ENCODE measurements at places on chromosomes 5 and 9.

- DNase-seq, result no peak
Measured at GRCh38 chr5:116423587-116424257, 150.9 kb downstream of the SEMA6A start.

- DNase-seq, result no peak
Measured at GRCh38 chr5:2148312-2149194, 265.8 kb upstream of the IRX4 start.

GRCh38 chr9:92988215-92988768 lies 41.0 kb downstream of the FGD3 start:
- DNase-seq, result no peak

DNA sequence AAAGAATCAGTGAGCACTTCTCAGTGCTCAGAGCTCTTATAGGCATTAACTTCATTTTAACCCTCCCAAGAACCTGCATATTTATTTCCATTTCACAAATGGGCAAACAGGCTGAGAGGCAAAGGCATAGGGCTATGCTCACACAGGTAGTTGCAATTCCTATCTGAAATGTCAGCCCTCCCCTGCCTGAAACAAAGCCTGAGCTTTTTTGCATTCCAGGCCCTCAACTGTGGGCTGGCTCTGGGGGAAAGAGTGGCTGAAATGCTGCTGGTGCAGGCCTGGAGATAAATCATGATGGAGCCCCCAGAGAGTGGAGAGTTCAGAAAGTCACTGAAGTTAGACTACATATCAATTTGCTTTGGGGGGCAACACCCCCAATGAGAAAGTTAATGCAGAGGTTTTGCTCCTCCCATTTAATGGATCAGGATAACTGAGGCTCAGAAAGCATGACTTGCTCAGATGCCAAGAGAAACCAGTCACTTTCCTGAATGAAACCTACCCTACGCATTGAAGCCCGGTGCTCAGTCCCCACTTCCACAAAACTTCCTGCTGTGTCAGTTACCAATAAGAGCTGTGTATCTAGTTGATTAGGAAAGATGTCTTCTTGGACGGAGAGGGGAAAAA lies 5.6 kb downstream of the DRD1 start:
- DNase-seq, result no peak

DNA sequence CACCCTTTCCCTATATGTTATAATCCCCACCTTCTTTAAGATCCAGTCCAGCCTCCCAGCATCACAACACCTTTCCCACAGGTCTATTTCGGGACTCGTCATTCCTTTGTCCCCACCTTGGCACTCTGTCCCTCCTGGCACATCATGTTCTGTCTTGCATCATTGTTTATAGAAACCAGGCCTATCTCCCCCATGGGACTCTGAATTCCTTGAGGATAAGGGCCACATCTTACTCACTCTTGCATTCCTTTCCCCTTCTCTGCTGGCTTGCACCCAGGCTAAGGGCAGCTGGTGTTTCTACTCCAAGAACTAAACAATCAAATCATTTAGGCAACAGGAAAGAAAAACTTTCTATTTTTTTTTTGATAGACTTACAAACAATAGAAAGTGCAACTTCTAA lies 205.7 kb downstream of the AGTPBP1 start:
- DNase-seq, result no peak

- DNase-seq, result no peak
Measured at GRCh38 chr9:107673861-107674720, 184.5 kb upstream of the KLF4 start.

DNA sequence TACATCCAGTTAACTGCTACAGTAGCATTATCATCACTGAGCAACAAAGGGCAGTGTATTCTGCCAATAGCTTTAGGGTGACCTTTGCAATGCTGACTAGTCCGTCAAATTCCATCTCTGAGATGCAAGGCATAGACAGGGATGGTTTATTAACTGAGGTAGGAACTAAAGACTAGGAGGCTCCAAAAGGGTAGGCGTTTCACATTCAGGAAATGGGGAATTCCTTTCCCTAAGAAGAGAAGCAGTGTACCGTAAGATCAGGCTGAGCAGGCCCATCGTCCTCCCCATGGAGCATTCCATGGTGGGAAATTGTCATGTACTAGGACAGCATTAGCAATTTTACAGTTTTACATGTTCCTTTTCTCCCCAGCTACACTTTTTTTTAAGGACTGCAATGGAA lies 157.7 kb downstream of the BNC2 start:
- DNase-seq, result no peak

DNA sequence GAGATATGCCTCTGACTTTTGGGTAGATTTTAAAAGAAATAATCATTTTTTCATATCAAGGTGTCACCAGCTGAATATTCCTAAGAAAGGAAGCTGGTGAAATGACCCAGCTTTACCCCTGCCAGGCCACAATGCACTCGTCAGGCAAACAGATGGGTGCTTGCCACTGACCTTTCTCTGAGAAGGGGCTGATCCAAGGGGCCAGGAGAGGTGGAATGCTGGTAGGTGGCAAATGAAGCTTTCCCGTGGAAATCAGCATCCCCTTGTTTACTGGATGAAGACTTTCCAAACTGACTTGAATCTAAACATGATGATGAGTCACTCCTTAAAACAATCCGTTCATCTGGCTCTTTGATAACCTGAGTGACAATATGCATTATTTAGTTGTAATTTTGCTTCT lies 44.3 kb upstream of the PLPP6 start:
- DNase-seq, result no peak

DNA sequence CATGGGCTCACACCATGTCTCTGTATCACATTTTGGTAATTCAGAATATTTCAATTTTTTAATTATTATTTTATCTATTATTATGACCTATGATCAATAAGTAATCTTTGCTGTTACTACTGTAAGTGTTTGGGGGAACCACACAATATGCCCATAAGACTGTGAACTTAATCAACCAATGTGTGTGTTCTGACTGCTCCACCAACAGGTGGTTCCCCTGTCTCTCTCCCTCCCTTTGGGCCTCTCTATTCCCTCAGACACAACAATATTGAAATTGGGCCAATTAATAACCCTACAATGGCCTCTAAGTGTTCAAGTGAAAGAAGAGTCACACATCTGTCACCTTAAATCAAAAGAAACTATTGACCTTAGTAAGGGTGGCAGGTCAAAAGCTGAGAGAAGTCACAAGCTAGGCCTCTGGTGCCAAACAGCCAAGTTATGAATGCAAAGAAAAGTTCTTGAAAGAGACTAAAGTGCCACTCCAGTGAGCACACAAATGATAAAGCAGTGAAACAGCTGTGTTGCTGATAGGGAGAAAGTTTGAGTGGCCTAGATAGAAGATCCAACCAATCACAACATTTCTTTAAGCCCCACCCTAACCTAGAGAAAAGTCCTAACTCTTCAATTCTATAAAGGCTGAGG lies 88.7 kb downstream of the DEPDC1B start:
- no peak for DNase-seq

- no peak for DNase-seq
Measured at GRCh38 chr9:110588296-110588695, 8.8 kb upstream of the SVEP1 start.

GRCh38 chr9:19623941-19624340 lies 164.9 kb downstream of the SLC24A2 start:
- DNase-seq, result no peak

DNA sequence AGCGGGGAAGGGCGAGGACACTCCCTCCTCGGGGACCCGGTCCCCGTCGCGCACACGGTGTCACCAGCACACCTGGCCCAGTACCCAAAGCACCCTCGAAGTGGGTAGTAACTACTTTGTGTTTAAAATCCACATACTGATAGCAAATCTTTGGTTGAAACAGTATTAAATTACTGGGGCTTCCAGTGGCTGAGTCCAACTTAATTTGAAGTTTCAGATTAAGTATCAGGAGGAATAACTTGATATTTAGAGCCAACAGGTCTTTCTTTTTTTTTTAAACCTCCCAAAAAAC lies 615 bp downstream of the ATG10 start:
- DNase-seq, result no peak

- DNase-seq, result no peak
Measured at GRCh38 chr5:58183786-58184085, 276.1 kb downstream of the PLK2 start.

DNA sequence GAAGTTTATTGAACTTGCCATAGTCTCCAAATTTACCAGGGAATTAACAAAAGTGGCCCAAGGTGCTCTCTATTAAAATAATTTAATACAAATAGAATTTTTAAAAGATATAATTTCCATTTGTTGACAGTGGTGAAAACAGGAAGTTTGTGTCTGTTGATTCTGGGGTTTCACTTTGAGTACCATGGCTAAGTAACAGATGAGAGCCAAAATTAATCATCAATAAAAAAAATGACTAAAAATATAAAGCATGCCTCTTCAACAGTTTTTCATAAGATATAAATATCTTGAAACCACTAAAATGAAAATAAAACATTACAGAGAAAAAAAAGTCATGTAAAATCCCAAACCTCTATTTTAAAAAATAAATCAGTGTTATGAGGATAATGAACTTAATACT lies 49.8 kb downstream of the SGCD start:
- no peak for DNase-seq

DNA sequence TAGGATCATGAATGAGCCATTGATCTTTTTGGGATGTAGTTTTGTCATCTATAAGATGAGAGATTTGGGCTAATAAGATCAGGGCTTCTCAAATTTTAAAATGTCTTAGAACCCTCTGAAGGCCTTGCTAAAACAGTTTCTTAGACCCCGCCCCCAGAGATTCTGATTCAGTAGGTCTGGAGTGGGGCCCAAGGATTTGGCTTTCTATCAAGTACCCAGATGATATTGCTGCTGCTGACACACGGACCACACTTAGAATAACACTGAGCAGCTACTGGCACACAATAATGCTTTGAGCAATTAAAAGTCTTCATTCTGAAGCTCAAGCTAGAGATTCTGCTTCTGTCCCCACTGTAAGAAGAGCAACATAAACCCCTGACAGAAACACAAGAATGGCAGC lies 216.7 kb downstream of the SMARCA2 start:
- no peak for DNase-seq

DNA sequence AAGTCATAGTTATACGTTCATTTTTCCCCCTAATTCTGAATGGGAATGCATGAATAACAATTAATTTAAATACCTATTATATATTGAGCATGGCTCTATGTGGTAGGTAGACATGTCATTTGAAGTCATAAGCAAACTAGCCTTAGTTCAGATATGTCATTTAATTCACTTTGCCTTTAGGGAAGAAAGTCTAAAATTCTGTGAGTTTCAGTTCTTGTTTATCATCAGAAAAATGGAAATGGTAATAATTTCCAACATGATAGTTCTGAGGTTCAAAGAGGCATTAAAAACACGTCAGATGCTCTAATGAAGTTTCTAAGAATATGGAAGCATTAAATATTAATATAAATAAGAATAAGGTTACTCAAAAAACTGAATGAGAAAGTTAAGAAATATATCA lies 13.1 kb upstream of the ANXA1 start:
- DNase-seq, result no peak

- DNase-seq, result no peak
Measured at GRCh38 chr5:112732131-112732530, 5.6 kb upstream of the APC start.

GRCh38 chr5:14614490-14614889 lies 32.9 kb downstream of the OTULINL start:
- DNase-seq, result no peak

DNA sequence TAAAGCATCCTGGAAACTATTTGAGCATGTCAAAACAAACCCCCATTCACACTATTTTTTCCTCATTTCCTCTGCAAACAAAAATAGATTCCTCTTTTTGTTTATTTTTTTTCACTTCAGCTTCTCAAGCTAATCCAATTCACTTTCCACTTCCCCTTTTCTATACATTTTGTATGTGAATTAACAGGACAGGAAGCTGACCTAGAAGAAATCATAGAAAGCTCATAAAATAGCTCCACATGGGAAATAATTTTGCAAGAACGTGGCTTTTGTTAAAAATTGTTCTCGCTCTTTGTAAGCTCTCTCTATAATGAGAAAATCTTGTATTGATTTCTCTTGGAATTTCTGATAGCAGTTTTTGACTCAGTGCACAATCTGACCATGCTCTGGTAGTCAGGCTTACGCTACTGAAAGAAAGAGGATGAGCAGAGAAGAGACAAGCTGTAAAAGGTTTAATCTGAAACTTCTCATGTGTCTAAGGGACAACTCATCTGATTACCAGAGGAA lies 215.8 kb downstream of the ADAMTS12 start:
- no peak for DNase-seq

GRCh38 chr5:72472666-72473422 lies 34.4 kb downstream of the ZNF366 start:
- no peak for DNase-seq

GRCh38 chr9:35070823-35071813 lies 1.3 kb downstream of the VCP start:
- no peak for DNase-seq

GRCh38 chr5:17214893-17215292 lies 2.5 kb upstream of the BASP1 start:
- no peak for DNase-seq

DNA sequence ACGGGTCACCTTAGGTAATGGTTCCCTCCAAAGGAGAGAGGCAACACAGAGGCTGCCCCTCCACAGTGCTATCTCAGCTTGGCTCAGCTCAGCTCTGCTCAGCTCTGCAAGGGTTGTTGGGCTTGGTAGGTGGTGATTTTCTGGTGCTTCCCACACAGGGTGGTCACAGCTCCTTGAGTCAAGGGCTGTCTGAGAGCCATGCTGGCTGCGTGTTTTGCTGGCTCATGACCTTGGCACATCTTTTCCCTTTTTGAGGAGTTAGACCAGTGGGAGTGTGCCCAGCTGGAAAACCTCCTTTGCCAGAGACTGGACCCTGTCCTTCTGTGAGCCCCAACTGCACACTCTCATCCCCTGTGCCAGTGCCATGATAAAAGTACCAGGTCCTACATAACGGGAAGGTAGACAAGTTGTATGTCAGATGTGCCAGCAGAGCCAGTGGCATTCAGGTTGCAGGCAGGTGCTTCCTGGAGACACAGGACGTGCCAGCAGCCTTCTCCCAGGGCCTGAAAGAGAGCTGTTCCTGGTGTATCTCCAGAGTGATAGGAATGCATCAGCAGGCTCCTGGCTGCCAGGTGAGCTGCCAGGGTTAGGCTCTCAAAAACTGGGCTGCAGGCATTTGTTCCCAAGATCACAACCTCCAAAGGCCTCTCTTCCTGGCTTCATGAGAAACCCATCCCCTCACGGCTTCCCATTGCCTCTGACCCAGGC lies 118.6 kb upstream of the CXCL14 start:
- DNase-seq, result no peak

GRCh38 chr9:85178474-85178873 lies 508.9 kb downstream of the NTRK2 start:
- no peak for DNase-seq
